ENCODE measurements at places on chromosomes 2 and 18.

- no peak for DNase-seq
Measured at GRCh38 chr2:239752951-239753350, 272.2 kb downstream of the NDUFA10 start.

DNA sequence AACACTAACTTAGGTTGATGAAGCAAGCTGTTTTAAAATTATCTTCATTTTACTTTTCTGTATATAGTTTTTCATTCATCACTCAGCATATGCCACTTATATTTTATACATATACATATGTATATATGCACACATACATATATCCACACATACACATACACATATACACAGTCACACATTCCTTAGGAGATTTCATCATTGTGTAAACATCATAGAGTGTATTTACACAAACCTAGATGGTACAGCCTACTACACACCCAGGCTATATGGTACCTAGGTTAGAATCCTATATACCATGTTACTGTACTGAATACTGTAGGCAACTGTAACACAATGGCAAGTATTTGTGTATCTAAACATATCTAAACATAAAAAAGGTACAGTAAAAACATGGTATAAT is 295.5 kb upstream of the LYPD1 start:
- no peak for DNase-seq

DNA sequence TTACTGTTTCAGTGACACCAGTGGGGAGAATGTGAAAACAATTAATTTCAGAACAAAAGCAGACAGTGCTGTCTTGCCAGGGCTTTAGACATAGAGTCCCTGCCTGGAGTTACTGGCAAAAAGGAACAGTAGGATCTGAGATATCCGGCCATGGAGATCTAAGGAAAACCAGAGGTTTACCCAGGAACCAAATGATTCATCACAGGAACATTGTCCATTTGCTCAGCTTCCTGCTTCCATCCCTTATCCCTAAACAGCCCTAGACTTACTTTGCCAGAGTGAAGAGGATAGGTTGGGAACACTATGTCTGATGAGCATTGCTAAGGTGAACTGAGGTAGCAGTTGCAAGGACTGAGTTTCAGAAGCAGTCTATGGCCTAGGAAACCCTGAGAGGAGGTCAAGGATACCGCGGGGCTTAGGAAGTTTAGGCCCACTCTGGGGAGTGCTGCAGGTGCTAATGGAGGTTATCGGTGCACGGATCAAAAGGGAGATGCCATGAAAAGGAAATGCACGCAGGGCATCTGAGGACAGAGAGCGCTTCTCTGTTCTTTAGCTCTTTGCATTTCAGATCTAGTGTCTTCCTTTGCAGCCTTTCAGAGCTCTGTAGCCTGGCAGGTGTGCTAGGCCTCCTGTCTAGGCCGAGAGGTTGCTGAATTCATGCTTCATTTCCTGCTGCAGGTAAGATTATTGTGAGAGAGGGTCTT is 223.9 kb downstream of the CDCA7 start:
- DNase-seq: no peak

DNA sequence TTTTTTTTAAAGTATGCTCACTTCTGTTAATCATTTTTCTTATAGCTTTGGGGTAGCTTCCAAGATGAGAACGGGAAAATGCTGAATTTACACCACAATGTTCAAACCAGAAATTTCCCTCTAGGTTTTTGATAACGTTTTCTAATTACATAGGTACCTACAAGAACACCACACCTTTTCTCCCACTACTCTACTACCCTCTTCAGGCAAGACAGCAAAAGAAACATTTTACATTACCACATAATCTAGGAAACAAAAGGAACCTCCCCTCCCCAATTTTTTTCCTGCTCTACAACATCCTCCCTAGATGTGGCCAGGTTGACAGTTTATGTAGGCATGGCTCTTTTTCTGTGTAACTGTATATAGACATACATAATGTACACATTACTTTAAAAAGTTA is 32.4 kb downstream of the NDUFAF7 start:
- no peak for DNase-seq

Measured in SW 1271 (cell line).